ENCODE measurements at places on chromosomes 5 and 9.

DNA sequence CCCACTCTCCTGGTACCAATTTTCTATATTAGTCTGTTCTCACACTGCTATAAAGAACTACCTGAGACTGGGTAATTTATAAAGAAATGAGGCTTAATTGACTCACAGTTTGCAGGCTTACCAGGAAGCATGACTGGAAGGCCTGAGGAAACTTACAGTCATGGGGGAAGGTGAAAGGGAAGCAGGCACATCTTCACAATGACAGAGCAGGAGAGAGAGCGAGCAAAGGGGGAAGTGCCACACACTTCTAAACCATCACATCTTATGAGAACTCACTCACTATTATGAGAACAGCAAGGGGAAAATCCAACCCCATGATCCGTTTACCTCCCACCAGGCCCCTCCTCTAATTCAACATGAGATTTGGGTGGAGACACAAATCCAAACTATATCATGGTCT, 72.2 kb downstream of the ATG10 start:
- DNase-seq = no peak

DNA sequence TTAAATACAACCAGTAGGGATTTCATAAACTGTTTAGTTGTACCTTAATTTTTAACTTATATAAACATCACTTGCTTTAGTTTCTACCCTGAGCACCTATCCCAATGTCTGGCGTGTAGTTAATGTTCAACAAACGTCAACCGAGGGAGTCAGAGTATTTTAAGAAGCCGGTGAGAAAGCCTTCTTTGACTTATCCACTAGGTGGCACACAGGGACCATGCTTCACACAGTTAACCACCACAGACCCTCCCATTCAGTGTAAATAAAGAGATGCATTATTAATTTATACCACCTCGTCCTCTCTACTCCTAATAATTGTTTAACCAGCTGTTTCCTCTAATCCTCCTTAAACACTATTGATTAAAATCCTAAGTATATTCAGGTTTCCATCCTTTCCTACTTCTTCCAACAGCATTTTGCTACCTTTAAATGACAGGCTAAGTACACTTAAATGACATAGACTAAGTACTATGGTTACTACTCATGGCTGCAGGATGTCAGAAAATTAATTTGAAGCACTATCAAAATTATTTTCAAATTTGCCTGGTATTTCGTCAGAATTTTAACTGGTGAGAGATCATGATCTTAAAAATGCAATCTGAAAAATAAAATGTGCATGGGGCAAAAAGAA, 2.3 kb downstream of the HAPLN1 start:
- DNase-seq = peak; percentile 83

DNA sequence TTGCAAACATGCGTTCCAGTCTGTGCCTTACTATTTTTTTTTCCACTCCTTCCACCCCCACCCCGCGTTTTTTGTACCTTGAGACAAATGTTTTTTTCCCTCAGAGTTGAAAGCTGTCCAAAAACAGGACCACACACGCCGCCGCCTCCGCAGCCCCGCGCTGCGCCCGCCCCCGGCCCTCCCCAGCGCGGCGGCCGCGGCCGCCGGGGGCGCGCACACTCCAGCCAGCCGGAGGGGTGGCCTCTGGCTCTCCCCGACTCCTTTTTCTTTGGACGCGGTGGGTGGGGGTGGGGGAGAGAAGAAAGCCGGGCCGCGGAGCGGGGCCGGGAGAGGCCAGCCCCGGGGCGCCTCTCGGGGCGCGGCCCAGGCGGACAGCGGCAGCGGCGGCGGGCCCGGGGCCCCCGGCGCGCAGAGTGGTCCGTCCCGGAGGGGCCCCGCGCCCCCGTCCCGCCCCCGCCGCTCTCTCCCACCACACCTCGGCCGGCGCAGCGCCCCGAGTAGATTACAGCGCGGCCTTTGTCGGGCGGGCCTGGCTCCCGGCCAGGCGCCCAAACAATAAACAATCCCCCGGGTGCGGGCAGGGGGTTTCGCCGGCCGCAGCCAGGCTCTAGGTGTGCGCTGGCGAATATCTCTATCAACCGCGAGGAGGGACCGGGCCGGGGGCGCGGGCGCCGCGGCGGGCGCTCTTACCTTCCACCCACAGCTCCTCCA, 10.9 kb downstream of the PTCH1 start:
- peak; percentile 60 for DNase-seq

DNA sequence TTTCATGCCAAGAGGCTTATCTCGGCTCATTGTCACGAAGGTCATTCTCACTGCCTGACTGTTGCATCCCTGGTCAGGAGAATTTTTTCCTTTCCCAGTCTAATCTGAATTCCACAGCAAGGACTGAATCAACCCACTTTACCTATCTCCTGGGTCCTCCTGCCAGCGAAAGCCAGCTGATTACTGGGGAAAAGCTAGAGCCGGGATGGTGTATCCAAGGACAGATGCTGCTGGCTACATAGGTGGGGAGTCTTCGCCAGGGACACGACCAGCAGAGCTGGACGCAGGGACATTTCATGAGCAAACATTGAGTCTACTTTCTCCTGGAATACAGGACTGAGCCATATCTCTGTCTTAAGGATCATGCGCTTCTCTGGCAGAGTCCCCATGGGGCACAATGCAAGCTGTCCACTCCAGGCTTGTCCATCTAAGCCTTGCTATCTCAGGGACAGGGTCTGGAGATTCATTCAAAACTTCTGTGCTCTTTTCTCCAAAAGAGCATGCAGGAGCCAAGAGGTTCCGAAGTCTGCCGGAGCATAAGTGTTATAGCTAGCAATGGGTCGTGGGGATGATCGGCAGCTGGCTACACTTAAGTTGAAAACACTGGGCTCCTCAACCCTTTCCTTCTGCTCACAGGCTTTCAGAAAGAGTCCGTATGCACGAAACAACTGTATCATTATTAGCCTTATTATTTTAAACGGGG, 6.5 kb upstream of the HAND1 start:
- no peak for DNase-seq

DNA sequence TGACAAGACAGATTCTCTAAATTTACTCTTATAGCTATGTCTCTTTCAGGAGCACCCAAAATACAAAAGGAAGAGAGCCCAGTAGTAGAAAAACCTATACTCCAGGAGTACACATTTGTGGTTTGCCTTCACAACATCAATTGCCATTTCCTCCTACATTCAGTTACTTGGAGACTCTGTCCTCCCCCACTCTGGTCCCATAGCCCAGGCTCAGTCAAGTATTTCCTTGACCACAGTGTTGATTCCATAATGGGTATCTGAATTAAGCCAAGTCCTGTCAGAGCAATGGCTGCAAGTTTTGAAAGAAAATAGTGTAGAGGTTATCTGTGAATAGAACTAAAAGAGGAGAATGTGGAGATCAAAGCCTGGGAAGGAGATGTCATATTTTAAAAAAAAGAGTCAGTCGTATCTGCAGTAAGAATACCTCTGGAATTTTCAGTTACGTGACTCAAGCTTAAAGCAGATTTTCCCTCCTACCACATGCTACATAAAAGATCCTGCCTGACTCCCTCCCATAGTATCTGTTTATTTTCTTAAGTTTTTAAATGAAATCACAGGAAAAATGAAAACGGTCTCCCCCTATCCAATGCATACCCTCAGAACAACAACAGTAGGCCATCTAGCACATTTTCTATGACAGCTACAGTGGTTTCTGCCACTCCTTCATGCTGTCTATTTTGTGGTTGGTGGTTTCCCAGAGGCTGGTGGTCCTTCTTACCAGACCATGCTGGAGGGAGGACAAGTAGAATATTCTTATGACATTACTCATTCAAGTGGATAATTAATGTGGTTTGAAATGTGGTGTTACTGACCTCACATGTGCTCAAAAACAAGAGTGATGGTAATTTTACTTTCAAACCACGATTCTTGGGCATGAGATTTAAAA, 249.7 kb upstream of the TMEM161B start:
- DNase-seq = no peak

DNA sequence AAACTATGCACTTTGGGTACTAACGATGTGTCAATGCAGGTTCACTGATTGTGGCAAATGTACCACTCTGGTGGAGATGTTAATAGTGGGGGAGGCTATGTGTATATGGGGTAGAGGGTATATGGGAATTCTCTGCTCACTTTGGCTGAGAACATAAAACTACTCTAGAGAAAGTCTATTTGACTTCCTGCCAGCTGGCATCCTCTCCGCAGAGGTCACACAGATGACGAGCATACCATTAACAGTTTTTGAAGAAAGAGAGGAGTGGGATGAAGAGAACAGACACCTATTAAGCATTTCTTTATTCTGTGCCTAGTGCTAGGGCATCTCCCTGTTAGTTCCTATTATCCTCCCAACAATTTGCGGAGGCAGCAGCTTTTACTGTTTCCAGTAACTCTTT, 58.4 kb upstream of the TRIM32 start:
- no peak for DNase-seq

DNA sequence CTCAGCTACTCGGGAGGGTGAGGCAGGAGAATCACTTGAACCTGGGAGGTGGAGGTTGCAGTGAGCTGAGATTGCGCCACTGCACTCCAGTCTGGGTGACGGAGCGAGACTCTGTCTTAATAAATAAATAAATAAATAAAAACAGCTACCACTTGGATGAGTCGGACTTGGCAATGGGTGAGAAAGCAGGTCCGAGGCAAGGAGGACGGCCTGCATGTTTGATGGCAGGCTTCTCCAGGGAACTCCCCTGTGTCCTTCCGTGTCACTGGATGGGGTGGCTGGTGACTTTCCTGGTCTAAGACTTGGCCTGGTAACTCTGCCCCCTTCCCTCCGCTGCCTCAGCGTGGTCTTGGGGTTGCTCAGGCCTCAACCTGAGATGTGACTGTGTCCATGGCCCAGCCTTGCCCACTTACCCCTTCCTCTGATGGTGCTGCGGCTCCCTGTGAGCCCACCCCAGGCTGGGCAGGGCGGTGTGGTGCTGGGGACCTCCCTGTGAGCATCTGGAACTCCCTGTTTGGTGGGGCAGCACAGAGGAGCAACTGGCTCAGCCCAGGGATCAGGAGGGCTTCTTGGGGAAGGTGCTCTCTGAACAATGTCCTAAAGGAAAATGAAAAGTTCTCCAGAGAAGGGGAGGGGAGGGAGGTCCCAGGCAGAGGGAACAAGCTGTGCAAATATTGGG, 62.5 kb upstream of the PSD2 start:
- no peak for DNase-seq

DNA sequence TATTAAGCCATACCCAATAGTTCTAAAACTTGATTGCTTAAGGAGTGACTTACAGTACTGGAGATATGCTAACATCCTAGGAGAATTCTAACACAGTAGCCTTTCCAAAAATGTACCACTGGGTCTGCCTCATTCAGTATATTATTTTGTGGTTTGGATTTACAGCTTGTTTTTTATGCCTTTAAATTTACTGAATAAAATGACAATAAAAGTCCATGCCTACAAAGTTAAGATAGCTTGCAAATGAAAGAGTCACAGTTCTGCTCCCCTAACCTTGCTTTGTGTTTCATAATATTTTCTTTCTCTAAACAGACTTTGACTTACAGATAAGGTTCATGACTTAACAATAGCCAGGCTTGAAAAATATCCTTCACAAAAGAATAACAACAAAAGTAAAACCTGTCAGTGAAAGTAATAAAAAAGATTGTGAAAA, 951.1 kb upstream of the NUDT12 start:
- DNase-seq = no peak

- no peak for DNase-seq
Observed at GRCh38 chr9:31078175-31078574, 1306.3 kb upstream of the ACO1 start.

GRCh38 chr5:76475936-76476335, 72.9 kb downstream of the IQGAP2 start:
- no peak for DNase-seq

DNA sequence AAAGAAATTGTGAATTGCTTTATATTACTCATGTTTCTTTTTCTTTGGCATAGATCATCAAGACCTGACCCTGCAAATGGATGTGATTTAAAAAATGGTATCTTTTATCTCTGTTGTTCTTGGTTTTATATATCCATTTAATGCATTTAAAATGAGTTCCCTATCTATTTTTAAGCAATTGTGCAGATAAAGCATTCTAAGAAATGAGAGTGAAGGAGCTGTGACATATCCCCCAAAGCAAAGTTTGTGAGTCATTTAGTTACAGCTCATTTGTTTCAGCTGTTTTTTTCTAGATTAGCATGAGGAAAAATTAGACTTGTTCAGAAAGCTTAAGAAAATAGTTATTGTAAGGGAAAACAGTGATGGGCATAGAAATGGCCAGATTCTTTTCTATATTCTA, 7.6 kb upstream of the ELOVL7 start:
- no peak for DNase-seq

DNA sequence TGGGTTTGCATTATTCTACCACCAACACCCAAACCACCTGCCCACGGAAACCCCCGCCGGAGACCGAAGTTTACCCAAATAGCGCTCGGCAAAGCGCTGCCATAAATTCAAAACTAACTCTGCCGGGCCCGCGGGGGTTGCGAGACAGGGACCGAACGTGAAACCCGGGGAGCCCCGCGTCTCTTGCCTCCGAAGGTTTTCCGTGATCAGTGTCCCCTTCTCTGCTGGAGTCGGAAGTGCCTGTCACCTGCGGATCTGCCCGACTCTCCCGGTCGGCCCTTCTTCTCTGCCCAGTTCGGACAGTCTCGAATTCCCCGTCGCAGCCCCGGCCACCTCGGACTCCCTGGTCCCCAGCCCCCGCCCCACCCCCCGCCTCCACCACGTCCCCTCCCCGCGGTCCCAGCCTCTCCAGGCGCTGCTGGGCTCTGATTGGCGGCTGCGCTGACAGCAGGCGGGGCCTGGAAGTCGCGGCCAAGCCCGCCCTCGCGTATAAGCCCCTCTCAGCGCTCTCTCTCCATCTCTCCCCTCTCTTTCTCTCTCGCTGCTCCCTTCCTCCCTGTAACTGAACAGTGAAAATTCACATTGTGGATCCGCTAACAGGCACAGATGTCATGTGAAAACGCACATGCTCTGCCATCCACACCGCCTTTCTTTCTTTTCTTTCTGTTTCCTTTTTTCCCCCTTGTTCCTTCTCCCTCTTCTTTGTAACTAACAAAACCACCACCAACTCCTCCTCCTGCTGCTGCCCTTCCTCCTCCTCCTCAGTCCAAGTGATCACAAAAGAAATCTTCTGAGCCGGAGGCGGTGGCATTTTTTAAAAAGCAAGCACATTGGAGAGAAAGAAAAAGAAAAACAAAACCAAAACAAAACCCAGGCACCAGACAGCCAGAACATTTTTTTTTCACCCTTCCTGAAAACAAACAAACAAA, at the start of gene RORB:
Gene RORB (plus strand): TSS at position 517 of the 929 bp plus-strand sequence. CDS start 642 bp downstream, outside the sequence.
- DNase-seq = no peak

GRCh38 chr9:18566121-18566520, 92.2 kb downstream of the ADAMTSL1 start:
- peak; percentile 11 for DNase-seq

DNA sequence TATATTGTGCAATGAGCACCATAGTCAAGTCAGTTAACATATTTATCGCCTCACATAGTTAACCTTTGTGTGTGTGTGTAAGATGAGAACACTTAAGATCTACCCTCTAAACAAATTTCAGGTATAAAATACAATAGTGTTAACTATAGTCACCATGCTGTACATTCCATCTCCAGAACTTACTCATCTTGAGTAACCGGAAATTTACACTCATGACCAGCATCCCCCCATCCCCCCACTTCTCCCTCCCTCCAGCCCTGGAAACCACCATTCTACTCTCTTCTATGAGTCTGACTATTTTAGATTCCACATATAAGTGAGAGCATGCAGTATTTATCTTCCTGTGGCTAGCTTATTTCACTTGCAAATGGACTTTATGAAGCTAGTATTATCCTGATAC, 40.3 kb downstream of the ZNF354A start:
- no peak for DNase-seq
